ENCODE measurements at places on chromosomes 1 and 21.
A peak's percentile ranks its signal among the peaks of the same experiment; 100 is the strongest.

GRCh38 chr1:154290921-154291320 is 18.5 kb downstream of the HAX1 start:
- no peak for DNase-seq

- no peak for DNase-seq
Observed at GRCh38 chr1:118021668-118022067, 92.1 kb downstream of the WDR3 start.

DNA sequence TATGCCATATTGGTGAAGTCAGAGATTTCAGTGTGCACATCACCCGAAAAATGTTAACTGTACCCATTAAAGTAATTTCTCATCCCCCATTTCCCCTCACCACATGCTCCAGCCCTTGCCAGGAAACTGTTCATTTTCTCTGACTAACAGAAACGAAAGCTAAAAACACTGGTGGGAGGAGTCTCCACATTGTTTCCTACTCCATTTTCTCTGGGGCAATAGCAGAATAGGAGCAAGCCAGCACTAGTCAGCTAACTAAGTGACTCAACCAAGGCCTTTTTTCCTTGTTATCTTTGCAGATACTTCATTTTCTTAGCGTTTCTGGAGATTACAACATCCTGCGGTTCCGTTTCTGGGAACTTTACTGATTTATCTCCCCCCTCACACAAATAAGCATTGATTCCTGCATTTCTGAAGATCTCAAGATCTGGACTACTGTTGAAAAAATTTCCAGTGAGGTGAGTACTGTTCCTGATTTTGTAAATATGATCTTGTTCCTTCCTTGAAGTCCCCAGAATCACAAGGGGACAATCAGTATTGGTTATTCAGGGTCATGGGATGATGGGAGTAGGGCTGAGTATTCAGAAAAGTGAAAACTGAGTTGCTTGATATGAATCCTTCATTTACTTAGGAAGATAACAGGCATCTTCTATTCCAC is at the start of gene IFI16:
Gene IFI16, plus strand, starts transcription at position 204 of the 658 bp plus-strand sequence. CDS start 4,774 bp downstream, outside the sequence.
- peak; percentile 80 for DNase-seq

- DNase-seq: no peak
Observed at GRCh38 chr1:11617314-11617713, 36.9 kb downstream of the FBXO2 start.

DNA sequence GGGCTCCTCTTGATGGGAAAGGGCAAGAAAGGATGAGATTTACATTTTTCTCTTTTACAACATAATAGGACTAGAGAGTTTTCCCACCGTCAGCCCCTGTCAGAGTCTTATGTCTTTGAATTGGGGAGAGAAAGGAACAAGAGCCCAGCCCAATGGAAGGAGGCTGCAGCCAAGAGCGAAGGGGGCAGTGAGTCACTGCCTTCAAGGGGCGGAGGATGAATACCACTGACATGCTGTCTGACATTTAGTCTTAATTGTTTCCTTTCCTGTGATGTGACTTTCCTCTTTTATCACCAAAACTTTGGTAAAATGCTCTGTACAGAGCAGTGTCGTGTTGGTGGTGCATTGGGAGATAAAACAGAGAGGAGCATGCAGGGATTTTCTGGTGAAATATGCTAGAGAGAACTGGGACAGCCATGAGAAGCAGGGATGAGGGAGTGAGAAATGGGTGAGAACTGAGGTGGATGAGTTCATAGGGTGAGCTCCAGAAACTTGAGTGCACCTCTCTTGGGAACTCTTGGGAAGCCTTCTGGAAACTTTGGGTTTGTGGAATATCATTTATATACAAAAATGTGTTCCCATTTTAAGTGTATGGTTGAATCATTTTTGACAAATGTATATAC is 179.9 kb upstream of the FGGY start:
- no peak for DNase-seq

DNA sequence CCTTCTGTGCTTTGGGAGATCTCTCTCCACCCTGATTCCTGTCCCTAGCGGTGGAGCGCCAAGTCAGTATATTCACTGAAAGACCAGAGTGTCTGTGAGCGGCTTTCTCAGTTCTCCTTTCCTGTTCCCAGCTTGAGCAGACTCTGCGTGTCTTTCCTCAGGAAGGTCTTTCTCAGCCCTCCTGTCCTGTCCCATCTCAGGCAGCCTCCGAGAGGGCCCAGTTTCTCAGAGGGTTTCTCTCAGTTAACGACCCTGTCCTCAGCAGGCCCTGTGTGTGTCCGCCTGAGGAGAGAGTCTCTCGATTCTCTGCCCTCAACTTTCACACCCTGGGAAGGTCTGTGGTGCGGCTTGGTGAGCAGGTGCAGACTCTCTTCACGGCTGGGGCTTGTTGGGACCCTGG is 34.0 kb upstream of the CHIT1 start:
- DNase-seq: peak; percentile 54

- DNase-seq: no peak
Observed at GRCh38 chr1:47873337-47873736, 123.8 kb downstream of the TRABD2B start.
